ENCODE measurements at places on chromosomes 1 and 21. TPM values are rescaled to one million over a fixed set of nuclear protein-coding genes. Genes with fewer than 3 reads are reported as not detected.

The PROK1 gene
- not detected for total RNA-seq

The CSF1 gene
- 13.6 TPM for total RNA-seq

The ABCA4 gene
- 0.15 TPM for total RNA-seq

The SERPINC1 gene
- not detected for total RNA-seq

The PLA2G2D gene
- total RNA-seq, result not detected

Measured in smooth muscle cell of the coronary artery (primary cell).